Upper lobe of left lung (tissue), 6 donors: ENCODE measurements at places on chromosomes 16 and 17. TPM values are rescaled to one million over a fixed set of nuclear protein-coding genes. Genes with fewer than 3 reads are reported as not detected.

- no peaks in the 10 kb centered on the region for H3K36me3 ChIP-seq
- H3K27me3 ChIP-seq: no peaks in the 10 kb centered on the region
- peak overlapping the region; percentile 17 for H3K27ac ChIP-seq
- H3K4me3 ChIP-seq: no peak overlapping the region
- peaks cover 63% of the 10 kb centered on the region for H3K4me1 ChIP-seq
- DNase-seq: no peak
Observed at GRCh38 chr16:85606904-85607303, 6.2 kb upstream of the GSE1 start.

DNA sequence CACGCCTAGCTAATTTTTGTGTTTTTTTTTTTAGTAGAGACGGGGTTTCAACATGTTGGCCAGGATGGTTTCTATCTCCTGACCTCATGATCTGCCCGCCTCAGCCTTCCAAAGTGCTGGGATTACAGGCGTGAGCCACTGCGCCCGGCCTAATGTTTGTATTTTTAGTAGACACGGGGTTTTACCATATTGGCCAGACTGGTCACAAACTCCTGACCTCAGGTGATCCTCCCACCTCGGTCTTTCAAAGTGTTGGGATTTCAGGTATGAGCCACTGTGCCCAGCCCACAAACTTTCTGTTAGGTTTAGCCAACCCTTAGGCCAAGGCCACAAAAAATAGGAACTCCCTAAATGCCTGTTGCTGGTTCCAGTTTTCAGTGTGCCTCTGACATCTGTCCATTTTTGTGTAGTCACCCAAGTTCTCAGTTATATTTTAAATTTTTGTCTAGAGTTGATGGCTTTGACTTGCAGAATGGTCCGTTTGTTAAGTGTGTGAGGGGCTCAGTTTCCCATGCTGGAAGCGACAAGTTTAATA, 12.7 kb downstream of the CCL16 start:
- no peaks in the 10 kb centered on the region for H3K27me3 ChIP-seq
- no peaks in the 10 kb centered on the region for H3K36me3 ChIP-seq
- no peak for DNase-seq
- no peak overlapping the region for H3K27ac ChIP-seq
- no peak overlapping the region for H3K4me3 ChIP-seq
- peaks cover 4% of the 10 kb centered on the region for H3K4me1 ChIP-seq

DNA sequence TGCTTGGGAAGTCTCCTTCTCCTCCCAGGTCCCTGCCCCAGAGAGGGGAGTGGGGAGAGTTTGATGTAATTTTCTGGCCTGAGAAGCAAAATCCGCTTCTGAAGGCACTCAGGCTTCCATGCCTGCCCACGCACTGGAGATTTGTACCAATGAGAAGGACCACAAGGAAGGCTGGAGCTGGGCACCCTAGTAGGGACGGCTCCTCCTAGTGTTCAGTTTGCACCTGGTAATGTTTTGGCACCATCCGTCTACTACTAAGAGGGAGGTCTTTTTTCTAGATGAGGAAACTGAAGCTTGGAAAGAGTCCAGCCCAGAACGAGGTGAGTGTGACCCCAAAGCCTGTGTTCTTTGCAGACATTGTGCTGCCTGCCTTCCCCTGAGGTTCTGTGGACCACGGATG, 83.6 kb upstream of the NLRP1 start:
- no peak overlapping the region for H3K27ac ChIP-seq
- H3K36me3 ChIP-seq: no peaks in the 10 kb centered on the region
- no peaks in the 10 kb centered on the region for H3K4me1 ChIP-seq
- H3K4me3 ChIP-seq: no peak overlapping the region

GRCh38 chr16:84293406-84293805, 1.3 kb upstream of the WFDC1 start:
- no peaks in the 10 kb centered on the region for H3K27me3 ChIP-seq
- no peaks in the 10 kb centered on the region for H3K36me3 ChIP-seq
- peaks cover 24% of the 10 kb centered on the region for H3K4me1 ChIP-seq
- no peak for DNase-seq
- H3K4me3 ChIP-seq: no peak overlapping the region
- peak overlapping the region; percentile 79 for H3K27ac ChIP-seq

- H3K27ac ChIP-seq: no peak overlapping the region
- no peaks in the 10 kb centered on the region for H3K27me3 ChIP-seq
- H3K4me1 ChIP-seq: peaks cover 12% of the 10 kb centered on the region
Observed at GRCh38 chr16:53822936-53823529, 119.1 kb downstream of the FTO start.

DNA sequence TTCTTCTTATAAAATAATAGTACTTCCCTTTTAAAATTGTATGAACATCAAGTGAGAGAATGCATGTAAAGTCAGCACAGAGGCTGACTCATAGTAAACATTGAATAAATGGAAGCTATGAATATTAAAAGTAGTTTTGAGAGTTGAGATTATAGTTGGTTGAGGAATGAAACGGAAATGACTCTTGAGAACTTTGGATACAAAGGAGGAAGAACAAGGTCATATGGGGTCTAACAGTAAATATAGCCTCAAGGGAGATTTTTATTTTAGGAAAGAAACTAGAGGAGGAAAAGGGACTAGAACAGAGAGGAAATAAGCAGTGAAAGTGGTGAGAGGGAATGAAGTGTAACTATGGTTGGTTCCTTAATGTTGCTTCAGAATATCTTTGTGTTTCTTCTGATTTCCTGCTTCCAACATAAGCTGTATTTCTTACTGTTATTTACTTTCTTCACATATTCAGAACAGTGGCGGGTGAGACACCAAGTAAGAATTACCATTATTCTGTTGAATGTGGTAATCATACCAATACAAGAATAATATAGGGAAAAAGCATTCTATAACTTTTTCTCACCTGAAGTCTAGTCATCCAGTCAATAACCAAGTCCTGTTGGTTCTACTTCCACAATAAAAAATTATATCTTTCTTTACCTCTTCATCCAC, 165.1 kb downstream of the CHD9 start:
- peak overlapping the region; percentile 60 for H3K27ac ChIP-seq
- H3K36me3 ChIP-seq: no peaks in the 10 kb centered on the region
- DNase-seq: no peak

GRCh38 chr17:17180141-17180603, 26.0 kb downstream of the PLD6 start:
- peak overlapping the region; percentile 22 for H3K27ac ChIP-seq
- H3K4me3 ChIP-seq: no peak overlapping the region
- H3K27me3 ChIP-seq: no peaks in the 10 kb centered on the region
- no peak for DNase-seq
- peaks cover 72% of the 10 kb centered on the region for H3K36me3 ChIP-seq

DNA sequence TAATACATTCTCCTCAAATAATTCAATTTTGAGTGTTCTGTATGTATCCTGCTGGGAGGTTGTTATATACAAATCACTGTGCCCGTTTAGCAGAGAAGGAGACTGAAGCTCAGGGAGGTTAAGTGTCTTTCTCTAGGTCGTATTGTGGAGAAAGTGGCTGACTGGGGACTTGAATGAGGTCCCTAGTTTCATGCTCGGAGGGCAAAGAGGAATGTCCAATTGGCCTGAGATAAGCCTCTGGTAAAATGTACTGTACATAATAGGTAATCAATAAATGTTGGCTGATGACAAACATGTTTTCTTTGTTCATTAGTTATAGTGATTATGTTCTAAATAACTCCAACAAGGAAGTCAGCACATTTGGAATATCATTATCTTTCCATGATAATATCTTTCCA, 442.6 kb downstream of the UTP18 start:
- no peak overlapping the region for H3K4me3 ChIP-seq
- no peak for DNase-seq
- no peak overlapping the region for H3K27ac ChIP-seq
- no peaks in the 10 kb centered on the region for H3K27me3 ChIP-seq

The NLK gene
- 19.9 TPM for total RNA-seq

The KRT28 gene
- not detected for total RNA-seq

The KRT17 gene
- 18.9 TPM for total RNA-seq

The AIPL1 gene
- not detected for total RNA-seq

The CTRB2 gene
- not detected for total RNA-seq

The CKLF gene
- 62.8 TPM for total RNA-seq
